ENCODE measurements at places on chromosomes 16 and 17. TPM values are rescaled to one million over a fixed set of nuclear protein-coding genes. Genes with fewer than 3 reads are reported as not detected.

SSTR5 gene
- total RNA-seq: not detected

KRT28 gene
- not detected for total RNA-seq

DNA sequence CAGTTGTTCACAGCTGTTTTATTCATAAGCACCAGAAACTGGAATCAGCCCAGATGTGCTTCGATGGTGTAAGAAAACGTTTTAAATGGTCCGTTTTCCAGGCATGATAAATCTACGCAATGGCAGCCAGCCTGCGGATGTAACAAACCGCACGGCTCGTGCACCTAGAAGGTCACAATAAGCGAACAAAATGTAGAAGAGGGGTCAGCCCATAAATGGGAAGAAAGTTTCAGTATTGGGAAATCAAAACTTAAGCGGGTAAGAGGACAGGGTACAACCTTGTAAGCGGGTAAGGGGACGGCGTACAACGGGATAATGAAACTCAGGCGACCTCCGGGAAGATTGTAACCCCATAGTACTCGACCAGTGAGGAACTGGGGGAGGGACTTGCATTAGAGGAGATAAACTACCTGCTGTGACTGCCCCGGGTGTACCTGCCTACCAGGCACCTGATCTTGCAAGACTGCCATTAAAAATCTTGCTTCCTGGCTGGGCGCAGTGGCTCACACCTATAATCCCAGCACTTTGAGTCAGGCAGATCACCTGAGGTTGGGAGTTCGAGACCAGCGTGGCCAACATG is 66.6 kb downstream of the ANKRD11 start:
- no peaks in the 10 kb centered on the region for H3K27me3 ChIP-seq
- H3K4me1 ChIP-seq: peaks cover 73% of the 10 kb centered on the region
- H3K36me3 ChIP-seq: peaks cover 44% of the 10 kb centered on the region

DNA sequence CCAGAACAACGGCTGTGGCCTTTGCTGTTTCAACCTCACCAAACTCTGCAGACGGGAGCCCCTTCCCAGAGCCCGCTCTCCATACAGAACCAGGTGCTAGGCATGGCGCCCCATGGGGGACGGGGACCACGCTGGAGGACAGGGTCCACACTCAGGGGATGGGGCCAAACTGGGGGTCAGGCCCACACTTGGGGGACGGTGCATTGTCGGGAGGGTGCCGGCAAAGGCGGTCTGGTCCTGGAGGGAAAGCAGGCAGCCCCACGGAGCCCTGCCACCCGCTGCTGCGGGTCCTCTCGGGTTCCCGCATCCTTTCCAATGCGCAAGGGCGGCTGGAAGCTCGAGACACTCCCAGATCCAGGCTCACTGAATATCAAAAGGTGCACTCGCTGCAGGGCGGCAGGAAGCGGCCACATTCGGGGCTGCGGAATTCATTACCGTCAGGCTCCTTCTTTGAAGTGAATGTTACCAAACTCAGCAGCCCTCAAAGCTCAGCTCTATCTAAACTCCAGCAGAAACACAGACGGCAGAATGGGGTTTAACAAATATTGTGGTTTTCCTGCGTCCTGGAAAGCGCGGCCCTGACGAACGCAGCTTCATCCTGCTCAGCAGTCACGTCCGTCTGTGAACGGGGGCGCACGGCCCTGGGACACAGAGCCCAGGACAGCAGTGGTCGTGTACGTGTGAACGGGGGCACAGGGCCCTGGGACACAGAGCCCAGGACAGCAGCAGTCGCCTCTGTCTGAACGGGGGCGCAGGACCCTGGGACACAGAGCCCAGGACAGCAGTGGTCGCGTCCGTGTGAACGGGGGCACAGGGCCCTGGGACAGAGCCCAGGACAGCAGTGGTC is 41.3 kb downstream of the LMF1 start:
- no peaks in the 10 kb centered on the region for H3K4me1 ChIP-seq
- no peak overlapping the region for H3K27ac ChIP-seq
- no peaks in the 10 kb centered on the region for H3K27me3 ChIP-seq
- no peak for DNase-seq
- no peak overlapping the region for H3K4me3 ChIP-seq

DNA sequence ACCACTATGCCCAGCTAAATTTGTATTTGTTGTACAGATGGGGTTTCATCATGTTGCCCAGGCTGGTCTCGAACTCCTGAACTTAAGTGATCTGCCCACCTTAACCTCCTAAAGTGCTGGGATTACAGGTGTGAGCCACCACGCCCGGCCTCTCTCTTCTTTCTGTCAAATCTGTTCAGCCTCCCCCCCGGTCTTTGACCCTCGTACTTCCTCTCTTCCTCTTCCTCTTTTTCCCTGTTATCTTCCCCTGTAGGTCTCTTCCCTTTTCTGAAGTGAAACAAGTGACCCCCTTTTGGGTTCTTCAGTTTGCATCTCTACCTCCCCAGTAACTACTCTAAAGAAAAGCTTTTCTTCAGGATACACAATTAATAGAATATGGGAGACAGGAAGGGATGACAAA is 31.7 kb upstream of the DHX40 start:
- H3K4me1 ChIP-seq: no peaks in the 10 kb centered on the region
- no peak for DNase-seq
- H3K36me3 ChIP-seq: no peaks in the 10 kb centered on the region
- no peak overlapping the region for H3K4me3 ChIP-seq
- H3K27ac ChIP-seq: no peak overlapping the region

- H3K27ac ChIP-seq: no peak overlapping the region
- H3K27me3 ChIP-seq: peaks cover 32% of the 10 kb centered on the region
- peaks cover 4% of the 10 kb centered on the region for H3K4me1 ChIP-seq
- DNase-seq: no peak
- H3K4me3 ChIP-seq: no peak overlapping the region
These were observed 401.2 kb downstream of the SEC14L1 start for GRCh38 chr17:77542011-77542410.

- H3K27me3 ChIP-seq: no peaks in the 10 kb centered on the region
- no peaks in the 10 kb centered on the region for H3K4me1 ChIP-seq
- H3K4me3 ChIP-seq: no peak overlapping the region
- H3K36me3 ChIP-seq: no peaks in the 10 kb centered on the region
- H3K27ac ChIP-seq: no peak overlapping the region
- no peak for DNase-seq
These were observed 352.1 kb upstream of the KIF2B start for GRCh38 chr17:53470626-53471025.

All from activated CD4-positive, alpha-beta memory T cell treated with anti-CD3 and anti-CD28 coated beads, Interleukin-2, amount 10 ng/mL, durations not matched to agents 7 days and 5 days (primary cell).